HS-27A (cell line): ENCODE measurements at places on chromosomes 16 and 17.

GRCh38 chr17:3475812-3476610 is at the start of gene ASPA:
ASPA (plus strand) TSS chr17:3475997; CDS start chr17:3476160, 163 bp downstream.
- no peak for DNase-seq

GRCh38 chr17:81242421-81243332 is 3.6 kb downstream of the NDUFAF8 start:
- DNase-seq = no peak

DNA sequence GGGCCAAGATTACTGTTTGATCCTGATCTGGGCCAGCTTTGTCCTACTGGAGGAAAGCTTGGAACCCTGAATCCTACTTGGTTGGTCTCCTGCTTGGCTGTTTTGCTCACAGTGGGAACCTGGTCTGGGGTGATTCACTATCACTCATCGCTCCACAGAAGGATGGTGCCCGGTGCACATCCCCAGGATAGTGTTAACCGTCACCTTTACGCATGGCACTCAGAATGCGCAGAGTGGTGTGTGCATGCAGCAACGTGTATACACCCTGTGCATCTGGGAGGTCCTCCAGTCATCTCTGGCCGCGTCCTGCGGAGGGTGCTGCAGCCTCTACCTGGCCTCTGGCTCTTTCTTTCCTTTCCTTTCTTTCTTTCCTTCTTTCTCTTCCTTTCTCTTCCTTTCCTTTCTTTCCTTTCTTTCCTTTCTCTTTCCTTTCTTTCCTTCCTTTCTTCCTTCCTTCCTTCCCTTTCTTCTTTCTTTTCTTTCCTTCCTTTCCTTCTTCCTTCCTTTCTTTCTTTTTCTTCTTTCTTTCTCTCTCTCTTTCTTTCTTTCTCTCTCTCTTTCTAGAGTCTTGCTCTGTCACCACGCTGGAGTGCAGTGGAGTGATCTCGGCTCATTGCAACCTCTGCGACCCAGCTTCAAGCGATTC is 13.1 kb downstream of the SOCS3 start:
- no peak for DNase-seq

GRCh38 chr16:9192746-9193145 is 101.3 kb downstream of the HAPSTR1 start:
- no peak for DNase-seq

DNA sequence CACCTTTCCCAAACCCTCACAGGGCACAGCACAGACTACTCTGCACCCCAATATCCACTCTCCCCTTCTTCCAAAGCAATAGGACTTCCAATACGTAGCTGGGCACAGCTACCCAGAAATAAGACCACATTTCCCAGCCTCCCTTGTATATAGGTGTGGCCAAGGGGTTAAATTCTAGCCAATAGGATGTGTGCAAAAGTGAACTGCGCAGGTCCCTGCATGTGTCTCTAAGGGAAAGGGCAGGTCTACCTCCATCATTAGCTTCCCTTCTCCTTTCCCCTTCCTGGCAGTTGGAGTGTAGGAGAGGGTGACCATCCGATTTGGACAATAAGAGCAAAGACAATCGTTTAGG is 25.5 kb upstream of the SNN start:
- no peak for DNase-seq

DNA sequence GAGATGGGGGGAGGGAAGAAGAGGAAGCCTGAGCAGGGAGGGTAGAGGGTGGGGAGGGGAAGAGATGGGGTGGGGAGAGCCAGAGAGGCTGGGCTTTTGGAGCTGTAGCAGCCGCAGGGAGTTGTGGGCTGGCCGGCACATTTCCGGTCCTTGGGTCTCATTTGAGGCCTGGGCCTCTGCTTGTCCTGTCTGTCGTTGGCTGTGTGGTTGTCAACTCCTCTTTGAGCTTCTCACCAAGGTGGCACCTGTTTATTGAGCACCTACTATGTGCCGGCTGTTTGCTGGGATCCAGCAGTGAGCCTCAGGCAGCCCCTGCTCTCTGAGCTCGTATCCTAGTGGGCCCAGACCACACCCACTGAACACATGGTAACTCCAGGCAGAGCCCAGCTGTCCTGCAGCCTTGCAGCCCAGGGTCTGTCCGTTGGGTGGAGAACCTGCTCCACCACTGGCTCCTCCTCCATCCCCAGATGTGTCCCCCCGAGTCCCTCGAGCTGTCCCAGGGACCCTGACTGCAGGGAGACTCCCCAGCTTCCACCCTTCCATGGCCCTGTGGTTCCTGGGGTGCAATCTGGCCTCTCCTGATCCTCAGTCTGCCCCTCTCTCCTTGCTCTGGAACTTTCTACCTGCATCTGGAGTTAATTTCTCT is 164.9 kb downstream of the IRF8 start:
- DNase-seq = no peak

DNA sequence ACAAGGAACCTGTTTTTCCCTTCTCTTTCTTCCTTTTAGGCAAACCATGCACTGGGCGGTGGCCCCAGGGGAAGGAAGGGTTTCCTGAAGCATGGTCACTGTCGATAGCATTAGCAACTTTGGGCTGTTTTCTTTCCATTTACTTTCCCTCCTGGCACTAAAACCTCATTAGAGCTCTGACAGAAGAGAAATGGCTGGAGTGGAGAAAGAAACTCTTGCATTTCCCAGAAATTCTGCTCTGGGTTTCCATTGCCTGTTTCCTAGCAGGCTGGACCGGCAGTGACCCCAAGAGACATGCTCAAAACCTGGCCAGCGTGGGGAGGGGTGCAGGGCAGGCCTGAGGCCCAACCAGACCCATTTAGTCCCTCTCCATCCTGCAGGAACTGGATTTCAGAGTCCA is 230.7 kb upstream of the CCL2 start:
- no peak for DNase-seq

GRCh38 chr16:65154321-65154720 is 32.5 kb upstream of the CDH11 start:
- DNase-seq = no peak

GRCh38 chr17:77755410-77755963 is 203.0 kb upstream of the TNRC6C start:
- DNase-seq = no peak

GRCh38 chr17:22193113-22193512 is 500.8 kb downstream of the KCNJ18 start:
- DNase-seq = no peak

- DNase-seq = no peak
Measured at GRCh38 chr16:66964049-66964448, 3.0 kb downstream of the CES3 start.

DNA sequence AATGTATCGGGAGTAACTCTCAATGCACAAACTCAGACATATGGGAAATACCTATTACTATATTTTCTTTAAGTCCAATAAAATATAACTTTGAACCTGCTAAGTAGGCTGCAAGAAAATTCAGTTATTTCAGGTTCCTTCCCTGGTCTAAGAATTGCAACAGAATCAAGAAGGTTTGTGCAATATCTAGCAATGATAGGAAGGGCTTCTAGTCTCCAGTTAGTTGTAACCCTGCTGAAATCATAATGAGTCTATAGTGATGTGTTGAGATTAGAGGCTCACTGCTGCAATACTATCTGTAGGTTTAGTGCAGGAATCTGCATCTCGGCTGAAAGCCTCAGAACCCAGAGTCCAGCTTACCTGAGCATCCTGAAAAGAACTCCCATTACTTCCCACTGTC is 110.5 kb downstream of the PMP22 start:
- no peak for DNase-seq

GRCh38 chr16:87543436-87544191 is 50.8 kb upstream of the ZCCHC14 start:
- DNase-seq = no peak

DNA sequence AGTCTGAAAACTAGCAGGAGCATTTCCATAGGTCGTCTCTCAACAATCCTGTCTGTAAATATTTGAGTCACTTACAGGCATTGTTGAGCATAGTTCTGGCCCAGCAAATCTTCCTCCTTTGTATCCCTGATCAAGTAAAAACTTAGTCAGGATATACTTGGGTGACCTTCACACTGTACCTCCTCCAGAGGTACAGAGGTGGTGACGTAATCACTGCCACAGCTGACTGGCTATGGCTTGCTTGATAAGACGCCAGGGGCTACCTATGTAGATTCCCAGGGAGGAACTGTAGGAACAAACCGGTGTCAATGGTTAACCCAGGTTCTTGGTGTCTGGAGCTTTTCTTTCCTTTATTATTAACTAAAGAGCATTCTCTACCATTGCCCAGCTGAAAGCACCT is at the start of gene KCNJ16:
TSS of gene KCNJ16 (plus strand) at position 270 of the 400 bp plus-strand sequence. CDS start 56,863 bp downstream, outside the sequence.
- DNase-seq = no peak

DNA sequence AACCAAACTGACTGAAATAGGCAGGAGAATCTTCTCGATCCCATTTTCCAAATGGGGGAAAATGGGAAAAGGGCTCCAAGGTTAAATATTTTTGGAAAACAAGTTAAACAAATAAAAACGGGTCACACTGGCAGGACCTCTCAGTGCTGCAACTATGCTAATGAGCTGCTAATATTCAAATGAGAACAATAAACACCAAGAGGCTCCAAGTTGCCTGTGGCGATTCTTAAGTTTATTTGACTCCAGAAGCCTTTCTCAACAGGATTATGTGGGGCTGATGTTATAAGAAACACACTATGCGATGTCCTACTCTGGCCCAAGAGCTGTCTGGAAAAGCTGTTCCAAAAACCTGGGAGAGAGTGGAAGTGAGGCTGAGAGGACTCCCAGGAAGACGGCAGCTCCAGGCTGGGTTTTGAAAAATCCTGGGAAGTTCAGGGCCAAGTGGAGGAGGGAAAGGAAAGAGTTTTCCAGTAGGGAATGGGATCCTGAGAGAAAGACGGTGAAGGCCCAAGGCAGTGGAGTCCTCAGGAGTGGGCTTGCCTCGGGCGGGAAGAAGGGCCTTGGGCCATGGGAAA is 21.4 kb downstream of the WNT3 start:
- DNase-seq = no peak

GRCh38 chr17:77131904-77132303 is 8.9 kb upstream of the SEC14L1 start:
- DNase-seq = no peak

GRCh38 chr17:29050176-29050575 is 7.2 kb downstream of the PIPOX start:
- DNase-seq = no peak

GRCh38 chr17:10836145-10836544 is 1.7 kb downstream of the PIRT start:
- no peak for DNase-seq

DNA sequence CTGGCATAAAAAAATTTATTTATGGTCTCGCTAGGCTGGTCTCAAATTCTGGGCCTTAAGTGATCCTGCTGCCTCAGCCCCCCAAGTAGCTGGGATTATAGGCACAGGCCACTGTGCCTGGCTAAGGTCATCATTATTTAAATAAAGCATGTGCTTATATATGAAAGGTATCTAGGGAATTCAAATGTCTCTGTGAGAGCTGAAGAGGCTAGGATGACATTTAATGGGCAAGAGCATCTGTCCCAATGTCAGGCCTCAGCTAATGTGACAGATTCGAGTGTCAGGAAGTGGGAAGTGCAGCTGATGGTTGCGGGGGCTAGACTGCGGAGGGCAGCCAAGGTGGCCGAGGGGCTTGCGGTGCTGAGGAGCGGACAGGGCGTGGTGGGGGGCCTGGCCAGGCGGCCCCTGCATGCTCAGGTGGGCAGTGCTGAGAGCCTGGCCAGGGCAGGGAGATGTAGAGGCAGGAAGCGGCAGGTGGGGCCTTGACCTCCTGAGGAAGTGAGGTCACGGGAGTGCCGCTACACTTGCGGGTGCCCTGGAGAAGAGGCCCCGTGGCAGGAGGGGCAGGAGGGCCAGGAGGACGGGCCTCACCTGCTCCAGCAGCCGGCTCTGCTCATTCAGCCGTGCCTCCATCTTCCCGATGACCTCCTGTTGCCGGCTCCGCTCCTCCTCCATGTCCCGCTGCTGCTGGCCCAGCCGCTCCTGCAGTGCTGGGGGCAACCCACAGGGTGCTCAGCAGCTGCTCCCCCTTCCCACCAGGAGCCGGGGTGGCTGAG is 12.6 kb upstream of the MRPL38 start:
- DNase-seq = no peak

DNA sequence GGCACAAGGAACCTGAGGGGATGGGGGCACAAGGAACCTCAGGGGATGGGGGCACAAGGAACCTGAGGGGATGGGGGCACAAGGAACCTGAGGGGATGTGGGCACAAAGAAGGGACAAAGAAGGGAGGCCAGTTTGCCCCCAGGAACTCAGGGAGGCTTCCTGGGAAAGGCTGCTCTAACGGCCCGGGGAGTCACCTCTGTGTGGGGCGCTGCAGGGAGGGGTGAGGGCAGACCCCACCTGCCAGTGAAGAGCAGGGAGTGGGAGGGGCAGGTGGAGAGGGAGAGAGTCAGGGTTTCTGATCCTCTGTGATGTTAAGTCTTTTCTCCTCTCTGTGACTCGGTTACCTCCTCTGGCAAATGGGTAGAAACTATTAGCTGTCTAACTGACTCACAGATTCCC is 57.7 kb downstream of the TIMM22 start:
- no peak for DNase-seq

DNA sequence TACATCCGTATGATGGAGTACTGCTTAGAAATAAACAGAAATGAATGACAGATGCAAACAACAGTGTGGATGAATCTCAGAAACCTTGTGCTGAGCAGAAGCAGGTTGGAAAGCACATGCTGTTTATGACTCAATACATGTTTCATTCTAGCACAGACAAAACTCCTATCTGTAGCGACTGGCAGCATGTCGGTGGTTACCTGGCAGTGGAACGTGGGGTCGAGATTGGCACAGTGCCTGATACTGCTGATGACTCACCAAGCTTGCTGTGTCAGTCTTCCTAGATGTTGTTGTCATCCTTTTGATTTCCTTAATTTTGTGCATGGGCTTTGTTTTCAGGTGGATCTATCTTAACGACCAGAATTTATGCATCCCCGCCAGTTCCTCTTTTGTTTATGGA is 62.1 kb downstream of the GAN start:
- DNase-seq = no peak

DNA sequence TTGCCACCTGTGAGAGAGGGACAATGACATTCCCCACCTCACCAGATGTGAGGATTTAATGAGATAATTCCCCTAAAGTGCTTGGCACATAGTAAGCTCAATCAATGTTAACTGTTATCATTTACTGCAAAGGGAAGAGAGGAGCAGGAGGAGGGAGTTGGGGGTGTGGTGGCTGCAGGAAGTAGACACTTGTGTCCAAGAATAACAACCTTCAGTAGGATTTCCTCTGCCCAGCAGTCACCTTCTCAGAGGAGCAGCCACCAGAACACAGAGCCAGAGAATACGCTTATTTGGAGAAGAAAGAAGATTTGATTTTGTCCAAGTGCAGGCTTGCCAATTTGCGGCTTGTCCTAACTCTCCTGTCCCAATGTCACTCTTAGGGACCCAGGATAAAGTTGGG is 10.2 kb downstream of the CBX4 start:
- no peak for DNase-seq

- DNase-seq = no peak
Measured at GRCh38 chr17:65664266-65664665, 102.8 kb upstream of the AXIN2 start.

- no peak for DNase-seq
Measured at GRCh38 chr17:46772475-46773220, 45.8 kb downstream of the WNT3 start.
